ENCODE measurements at places on chromosomes 2 and 18.

DNA sequence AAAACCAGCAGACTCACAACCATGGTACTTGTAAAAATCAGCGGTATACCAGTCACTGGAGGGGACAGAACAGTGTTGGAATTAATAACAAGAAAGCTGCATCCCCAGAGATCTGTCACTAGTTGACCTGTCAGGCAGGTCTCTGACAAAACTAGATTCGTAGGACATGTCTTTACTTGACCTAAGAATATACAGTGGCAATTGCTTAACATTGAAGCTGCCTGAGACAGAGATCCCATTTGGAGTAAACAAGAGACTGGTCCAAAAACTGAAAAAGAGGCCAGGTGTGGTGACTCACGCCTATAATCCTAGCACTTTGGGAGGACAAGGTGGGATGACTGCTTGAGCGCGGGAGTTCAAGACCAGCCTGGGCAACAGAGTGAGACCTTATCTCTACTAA lies 7.2 kb upstream of the SS18 start:
- DNase-seq: no peak

DNA sequence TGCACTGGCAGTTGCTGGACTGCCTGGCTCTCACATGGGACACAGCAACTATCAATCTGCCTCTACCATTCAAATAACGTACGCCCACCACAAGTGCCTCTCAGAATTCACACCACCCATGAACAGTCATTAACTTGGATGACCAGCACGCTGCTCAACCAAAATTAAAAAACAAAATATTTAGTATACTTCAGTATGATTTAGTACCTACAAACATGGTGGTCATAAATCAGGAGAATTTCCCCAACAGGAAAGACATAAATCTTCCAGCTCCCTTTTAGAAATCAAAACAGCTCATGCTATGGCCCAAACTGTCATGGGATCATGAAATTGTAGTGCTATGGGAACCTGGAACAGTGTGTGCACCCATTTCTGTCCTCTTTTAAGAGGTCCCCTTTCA lies 317.4 kb upstream of the ETAA1 start:
- DNase-seq: no peak

GRCh38 chr2:191749181-191749540 lies 71.2 kb downstream of the NABP1 start:
- DNase-seq: no peak

GRCh38 chr2:117963446-117963845 lies 50.4 kb downstream of the CCDC93 start:
- no peak for DNase-seq

DNA sequence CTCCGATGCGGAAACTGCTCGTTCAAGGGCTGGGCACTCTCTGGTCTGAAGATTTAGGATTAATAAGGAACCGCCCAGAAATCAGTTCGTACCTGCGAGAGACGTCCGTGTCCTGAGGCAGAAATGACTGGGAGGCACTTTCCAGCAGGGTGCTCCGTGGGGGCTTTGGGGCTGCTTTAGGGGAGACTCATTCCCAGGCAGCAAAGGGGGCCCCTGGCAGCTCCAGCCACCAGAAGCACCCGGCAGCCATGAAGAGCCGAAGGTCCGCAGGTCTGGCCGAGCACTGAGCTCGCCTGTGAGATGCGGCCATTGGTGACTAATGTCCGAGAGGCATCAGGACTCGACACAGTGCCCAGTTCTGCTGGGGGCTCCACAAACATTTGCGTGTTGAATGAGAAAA lies 20.9 kb downstream of the KCNG2 start:
- no peak for DNase-seq

DNA sequence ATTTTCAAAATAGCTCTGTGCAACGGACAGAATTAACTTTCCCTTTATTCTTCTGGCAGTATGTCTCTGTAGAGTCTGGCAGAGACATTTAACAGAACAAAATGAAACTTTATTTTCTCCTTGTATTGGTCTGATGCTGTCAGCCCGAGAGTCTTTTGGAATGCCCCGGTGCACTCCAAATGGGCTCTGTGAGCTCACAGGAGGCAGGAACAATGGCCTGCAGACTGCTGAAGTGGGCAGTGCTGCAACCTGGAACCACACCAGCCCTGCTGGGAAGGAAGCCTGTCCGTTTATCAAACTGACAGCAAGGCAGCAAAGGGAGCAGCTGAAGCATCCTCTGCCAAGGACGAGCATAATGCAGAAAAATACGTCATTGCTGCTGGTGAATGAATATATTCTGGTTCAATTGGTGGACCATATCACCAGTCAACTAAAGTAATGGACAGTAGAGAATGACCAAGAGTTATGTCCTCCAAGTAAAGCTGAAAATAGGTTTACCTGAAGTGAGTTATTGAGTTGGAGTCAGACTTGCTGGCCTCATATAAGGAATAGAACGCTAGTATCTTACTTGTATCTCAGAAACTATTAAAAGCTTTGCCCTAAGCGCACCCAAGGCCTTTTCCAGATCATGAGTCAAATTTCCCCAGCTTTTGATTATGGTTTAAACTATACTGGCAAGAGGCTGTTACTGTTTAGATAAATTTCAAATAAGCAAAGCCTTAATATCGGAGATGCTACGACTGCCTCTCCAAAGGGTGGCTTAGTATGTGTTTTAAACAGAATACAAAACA lies 207.6 kb upstream of the TANK start:
- DNase-seq: peak; percentile 12

DNA sequence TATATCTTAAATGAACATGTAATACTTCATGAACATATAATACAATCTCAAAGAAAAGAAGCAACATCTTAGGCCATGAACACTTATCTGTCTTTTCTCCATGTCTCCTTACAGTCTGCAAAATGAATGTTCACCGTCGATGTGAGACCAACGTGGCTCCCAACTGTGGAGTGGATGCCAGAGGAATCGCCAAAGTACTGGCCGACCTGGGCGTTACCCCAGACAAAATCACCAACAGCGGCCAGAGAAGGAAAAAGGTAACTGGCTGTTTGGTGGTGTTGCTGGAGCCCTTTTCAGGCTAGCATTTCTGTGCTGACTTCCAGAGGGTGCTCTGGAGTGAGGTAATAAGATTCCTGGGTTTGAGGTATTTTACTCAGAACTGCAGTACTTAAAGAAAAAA lies 295.9 kb upstream of the EPAS1 start:
- DNase-seq: no peak

DNA sequence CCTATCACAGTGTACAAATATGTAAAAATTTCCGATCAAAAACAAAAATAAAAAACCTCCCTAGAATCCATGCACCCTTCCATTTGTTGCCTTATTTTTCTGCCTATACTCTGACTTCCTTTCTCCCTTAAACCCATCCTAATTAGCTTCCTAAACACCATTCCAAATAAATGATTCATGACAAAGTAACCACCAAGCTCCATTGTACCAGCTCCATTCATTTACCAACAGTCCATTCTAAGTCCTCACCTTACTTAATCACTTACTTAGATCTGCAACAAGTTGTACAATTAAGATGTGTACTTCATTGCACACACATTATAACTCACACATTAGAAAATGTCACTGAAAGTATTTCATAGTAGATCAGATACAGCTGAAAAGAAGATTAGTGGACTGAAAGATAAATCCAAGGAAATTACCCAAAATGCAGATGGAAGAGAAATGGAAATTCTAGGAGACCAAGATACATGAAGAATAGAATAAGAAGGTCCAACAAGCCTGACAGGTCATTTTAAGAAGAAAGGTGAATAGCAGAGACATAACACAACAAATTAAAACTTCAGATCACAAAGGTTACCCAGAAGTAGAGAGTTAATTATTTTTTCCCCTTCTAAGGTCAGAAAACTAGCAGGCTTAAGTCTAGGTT lies 154.6 kb downstream of the DYM start:
- no peak for DNase-seq

DNA sequence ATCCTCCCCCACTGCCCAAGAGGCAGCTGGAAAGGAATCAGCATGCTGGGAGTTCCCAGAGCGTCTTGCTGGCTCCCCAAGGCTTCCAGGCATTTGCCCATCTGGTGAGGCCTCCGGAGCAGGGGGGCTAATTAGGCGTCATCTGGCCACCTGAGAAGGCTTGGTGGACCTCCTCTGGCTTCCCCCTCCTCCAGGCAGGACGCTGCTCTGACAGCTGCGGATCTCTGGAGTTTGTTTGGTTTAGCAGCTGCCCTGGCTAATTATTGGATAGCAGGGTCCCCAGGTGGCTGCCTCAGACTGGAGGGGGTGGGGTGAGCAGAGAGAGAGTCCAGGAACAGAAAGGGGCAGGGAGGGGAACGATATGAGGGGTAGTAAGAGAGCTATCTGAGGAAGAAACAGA lies 425.2 kb upstream of the MEX3C start:
- DNase-seq: peak; percentile 16

DNA sequence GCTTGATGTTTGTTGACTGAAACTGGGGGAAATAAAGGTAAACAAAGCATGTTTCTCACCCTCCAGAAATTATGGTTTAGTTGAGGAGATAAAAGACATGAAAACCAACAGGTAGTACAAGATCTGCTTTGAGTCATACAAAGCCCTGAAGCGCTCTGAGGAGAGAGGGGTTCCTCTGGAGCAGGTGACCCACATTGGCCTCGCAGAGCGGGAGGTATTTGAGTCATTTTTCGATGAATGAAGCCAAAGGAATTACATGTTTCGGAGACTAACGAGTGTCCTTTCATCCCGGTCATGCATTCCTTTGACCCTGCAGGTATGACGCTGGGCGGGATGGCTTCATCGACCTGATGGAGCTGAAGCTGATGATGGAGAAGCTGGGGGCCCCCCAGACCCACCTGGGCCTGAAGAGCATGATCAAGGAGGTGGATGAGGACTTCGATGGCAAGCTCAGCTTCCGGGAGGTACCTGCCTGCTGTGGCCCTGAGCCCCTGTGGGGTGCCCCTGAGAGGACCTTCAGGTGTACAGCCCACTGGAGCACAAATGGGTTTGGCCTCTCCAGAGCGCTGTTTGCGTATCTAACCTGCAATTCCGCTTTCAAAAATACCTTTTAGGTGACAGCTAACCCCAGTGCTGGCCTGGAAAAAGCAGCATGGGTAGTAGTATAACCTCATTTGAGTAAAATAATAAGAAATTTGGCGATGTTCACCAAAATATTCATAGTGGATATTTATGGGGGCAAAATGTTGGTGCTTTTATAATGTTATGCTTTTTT lies 29.3 kb downstream of the EFHD1 start:
- DNase-seq: no peak

- DNase-seq: peak; percentile 86
Observed at GRCh38 chr2:11863513-11864328, 117.3 kb downstream of the LPIN1 start.

- DNase-seq: peak; percentile 37
Observed at GRCh38 chr2:120511536-120511935, 165.6 kb downstream of the INHBB start.

DNA sequence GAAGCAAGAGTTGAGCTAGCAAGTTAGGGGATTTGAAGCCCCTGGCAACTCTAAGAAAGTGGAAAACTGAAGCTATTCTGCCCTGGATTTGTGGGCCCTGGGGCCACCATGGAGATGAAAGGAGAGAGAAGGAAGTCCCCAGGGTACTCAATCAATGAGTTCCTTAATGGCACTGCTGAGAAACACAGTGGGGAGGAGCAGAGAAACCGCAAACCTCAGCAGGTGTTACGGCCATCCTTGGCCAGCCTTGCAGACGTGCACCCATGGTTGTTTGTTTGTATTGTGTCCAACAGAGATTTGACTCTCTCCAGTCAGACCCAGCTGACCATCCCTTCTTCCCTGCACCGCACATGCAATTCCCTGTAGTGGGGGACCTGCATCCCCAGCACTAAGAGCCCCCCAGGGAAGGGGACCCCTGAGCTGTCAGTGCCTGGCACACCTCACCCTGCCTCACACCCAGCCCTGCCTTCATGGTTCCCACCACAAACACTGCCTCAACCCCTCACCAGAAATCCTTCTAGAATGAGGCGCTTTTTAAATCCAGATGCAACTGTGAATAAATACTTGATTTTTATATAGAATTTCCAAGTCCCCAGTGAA lies 255.3 kb downstream of the SH3BP4 start:
- no peak for DNase-seq

GRCh38 chr2:84388133-84388532 lies 70.9 kb downstream of the SUCLG1 start:
- DNase-seq: no peak

DNA sequence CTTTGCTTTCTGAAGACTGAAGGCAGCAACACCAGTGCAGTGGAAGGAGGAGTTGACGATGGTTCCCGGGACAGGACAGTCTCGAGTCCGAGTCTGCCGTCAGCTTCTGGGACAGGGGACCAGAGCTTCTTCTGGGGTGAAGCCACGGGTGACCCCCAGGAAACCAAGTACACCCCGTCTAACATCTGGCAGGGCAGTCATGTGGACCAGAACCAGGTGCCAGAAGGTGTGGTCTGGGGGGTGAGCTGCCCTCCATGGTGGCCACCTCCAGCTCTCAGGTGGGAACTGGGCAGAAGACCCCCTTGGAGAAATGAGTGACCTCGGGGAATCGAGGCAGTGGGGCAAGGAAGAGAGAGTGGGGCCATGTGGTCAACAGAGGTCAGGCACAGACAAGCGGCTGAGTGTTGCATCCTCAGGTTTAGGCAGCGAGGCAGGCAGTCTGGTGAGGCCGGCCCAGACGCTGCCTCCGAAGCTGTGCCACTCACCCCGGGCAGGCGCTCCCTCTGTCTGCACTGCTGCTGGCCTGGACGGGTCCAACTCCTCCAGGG lies 204.3 kb downstream of the HDAC4 start:
- DNase-seq: no peak

DNA sequence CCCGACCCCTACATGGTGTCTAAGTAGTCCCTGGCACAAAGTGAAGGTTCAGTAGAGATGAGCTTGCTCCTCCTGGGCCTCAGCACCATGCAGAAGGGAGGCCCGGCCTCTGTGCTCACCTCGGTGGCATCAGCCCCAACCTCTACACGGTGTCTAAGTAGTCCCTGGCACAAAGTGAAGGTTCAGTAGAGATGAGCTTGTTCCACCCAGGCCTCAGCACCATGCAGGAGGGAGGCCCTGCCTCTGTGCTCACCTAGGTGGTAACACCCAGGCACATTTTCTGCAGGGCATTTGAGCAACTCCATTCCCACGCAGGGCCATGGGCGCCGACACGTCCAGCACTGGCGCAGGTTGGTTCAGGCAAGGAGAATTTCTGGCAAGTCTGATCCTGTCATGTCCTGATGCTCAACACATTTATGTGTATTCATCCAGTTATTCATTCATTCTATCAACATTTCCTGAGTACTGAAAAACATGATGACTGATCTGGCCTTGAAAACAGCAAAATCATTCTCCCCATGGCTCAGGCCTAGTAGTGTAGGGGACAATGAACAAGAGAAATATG lies 408.2 kb upstream of the MYT1L start:
- DNase-seq: no peak

Measured in WTC11 (cell line).